ENCODE measurements at places on chromosomes 7 and 10.

DNA sequence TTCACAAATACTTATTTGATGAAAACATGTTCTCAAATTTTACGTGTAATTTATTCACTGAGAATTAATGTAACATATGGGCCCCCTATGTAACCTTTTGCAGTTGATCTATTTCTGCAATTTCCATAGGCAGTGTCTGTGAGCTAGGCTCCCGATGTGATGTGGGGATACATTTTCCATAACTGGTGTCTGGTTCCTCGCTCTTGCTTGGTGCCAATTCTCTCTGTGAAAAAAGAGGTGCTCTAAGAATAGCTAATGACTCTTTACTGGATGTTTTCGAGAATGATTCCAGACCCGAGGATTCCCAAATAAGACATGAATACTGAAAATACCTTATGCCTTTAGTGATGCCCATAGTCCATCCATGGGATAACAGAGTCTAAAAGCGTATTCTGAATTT, 286.7 kb upstream of the FZD8 start:
- no peak for DNase-seq

GRCh38 chr10:73940634-73941221, 29.8 kb downstream of the PLAU start:
- DNase-seq: peak; percentile 77

DNA sequence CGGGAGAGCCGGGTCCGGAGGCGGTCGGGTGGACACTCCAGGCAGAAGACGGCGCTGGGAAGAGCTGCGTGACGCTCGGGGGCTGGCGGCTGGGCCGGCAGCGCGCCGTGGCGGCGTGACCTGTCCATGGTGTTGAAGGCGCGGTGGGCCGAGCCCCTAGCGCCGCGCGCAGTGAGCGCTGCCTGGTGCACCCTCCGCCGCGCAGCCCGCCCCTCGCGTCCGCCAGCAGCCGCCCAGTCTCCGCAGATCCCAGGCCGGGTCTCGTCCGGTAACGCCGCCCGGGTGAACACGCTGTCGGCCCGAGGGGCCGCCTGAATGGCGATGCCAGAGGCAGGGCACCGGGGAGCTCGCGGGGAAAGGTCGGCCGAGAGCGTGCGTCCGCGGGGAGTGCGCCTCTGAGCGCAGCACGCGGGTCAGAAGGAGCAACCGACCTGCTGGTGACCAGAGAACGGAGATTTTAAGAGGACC, 657 bp upstream of the TMEM178B start:
- DNase-seq: no peak

GRCh38 chr7:100021297-100021696, 5.9 kb downstream of the ZKSCAN1 start:
- DNase-seq: no peak

DNA sequence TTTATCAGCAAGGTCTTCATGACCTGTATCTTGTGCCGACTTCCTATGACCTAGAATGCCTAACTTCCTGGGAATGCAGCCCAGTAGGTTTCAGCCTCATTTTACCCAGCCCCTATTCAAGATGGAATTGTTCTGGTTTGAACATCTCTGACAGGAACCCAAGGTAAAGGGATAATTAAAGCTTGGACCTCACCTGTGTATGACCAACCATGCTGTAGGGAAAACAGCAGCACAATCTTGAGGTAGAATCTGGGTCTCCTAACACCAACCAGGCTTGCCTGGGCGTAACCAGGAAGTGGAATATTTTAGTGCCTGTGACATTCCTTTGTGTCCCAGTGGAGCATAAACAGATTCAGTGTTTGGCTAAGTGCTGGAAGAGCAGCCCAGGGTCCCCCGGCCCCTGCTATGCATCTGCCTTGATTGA, 94.1 kb downstream of the PFKFB3 start:
- DNase-seq: no peak

DNA sequence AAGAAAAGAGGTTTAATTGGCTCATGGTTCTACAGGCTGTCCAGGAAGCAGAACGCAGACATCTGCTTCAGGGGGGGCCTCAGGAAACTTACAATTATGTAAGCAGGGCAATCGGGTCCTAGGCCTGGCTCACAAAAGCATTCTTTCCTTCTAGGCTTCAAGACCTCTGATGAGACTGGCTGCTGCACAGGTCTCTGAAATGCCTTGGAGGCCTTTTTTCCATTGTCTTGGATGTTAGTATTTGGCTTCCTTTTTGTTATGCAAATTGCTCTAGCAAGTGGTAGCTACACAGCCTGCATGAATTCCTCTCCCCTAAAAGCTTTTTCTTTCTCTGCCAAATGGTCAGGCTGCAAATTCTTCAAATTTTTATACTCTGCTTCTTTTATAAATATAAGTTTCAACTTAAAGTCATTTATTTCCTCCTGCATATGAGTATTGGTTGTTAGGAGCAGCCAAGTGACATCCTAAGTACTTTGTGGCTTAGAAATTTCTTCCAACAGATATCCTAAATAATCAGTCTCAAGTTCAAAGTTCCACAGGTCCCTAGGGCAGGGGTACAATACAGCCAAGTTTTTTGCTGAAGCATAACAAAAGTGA, 83.1 kb upstream of the SEMA3A start:
- DNase-seq: no peak

DNA sequence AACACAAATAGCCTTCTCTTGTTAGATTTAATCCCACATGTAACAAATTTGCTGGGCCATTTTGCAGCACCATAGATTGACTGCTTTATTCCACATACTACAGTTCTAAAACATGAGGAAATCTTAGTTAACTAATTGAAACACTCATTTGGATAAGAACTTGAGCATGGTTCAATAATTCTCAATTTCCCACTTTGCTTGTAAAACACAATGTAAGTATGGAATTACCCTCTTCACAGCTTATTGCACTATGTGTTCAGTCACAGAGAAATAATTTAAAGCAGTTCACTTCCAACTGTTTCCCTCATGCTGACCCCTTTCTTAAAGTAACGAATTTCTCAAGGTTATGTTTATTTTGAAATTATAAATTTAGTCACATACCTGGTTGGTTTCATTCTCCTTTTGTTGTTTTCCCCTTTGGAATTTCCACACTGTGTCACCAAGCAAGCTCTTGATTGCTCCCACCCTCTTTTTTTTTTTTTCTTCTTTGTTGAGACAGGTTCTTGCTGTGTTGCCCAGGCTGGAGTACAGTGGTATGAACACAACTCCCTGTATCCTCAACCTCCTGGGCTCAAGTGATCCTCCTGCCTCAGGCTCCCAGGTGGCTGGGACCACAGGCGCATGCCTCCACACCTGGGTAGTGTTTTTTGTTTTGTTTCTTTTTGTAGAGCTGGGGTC, 425.4 kb downstream of the EXOC4 start:
- no peak for DNase-seq

DNA sequence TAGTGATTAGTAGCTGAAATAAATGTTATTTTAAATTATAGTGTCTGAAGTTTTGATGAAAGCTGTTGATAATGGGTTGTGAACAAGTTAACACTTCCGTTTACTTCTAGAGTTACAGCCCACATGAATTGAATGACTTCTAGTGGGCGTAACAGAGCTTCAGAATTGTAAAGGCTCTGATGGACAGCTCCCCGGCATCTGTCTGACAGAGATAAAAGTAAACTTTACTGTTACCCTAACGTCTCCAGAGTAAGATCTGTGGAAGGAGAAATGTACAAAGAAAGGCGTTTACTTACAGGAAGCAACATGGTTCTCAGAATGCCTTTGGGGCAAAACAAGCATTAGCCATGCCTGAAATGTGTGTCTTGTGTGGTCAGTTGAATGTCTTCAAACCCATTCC, 124.4 kb downstream of the ADARB2 start:
- no peak for DNase-seq

DNA sequence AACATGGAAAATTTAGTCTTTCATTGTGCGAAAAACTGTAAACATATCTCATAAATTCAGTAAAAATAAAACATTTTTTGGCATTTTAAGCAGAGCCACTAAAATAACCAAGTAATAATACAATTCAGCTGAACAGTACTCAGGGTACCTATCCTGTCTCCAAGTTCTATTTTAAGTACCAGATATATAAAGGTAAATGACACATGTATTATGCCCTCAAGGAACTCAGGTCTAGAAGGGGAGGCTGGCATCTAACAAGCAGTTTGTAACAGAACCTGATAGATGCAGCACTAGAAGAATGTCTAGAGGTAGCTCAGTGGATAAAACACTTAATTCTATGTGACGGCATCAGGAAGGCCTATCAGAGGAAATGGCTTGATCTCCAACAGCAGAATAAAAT, 112.2 kb downstream of the CRPPA start:
- DNase-seq: no peak

DNA sequence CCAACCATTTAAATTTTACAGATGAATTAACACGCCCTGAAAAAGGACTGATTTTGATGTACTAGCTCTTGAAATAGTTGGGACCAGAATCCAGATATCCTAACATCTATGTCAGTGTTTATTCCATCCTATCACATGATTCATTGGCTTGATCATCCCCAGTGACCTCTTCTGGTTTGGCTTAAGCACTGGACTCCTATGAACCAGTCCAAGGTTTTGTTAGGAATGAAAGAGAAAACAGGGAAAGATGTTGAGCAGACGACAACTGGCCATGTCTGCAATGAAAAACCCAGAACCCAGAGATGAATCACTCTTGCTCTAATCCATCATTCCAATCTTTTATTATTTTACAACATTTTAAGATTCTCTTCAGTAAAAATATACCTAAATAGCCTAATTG, 1080.9 kb downstream of the SORCS1 start:
- DNase-seq: no peak

- DNase-seq: no peak
Observed at GRCh38 chr10:6064119-6064518, 2.0 kb upstream of the IL2RA start.

DNA sequence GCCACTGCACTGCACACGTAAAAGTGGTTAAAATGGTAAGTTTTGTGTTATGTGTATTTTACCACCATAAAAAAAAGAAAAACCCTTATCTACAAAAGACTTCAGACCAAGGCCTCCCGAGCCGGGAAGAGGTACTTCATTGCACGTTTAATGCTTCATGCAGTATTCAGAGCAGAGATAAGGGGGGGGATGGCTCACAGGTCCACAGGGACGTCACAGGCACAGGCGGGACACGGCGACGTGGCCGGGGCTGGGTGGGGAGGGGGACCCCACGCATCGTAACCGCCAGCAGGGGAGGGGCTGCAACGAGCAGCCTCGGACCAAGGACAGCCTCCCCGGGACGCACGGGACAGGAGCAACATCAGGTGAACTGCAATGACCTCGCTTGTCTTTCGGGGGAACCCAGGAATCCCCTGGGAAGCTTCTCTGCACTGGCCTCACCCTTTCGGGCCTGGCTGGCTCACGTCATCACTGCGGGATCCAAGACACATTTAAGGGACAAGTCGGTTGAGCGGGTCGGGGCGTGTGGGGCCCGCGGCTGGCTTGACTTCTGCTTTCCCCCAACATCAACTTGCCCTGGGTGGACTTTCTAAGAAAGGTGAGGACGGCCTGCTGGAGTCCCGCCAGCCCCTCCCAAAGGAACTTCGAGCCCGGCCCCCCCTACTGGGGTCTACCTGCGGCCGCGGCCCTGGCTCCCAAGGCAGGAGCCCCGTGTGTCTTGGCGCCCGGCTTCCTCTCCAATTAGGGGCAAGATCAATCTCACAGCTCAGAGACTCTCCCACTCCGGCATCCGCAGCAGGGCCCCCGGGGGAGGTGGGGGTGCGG, 29.6 kb upstream of the PDGFA start:
- no peak for DNase-seq

- DNase-seq: no peak
Observed at GRCh38 chr10:99769706-99770105, 12.7 kb upstream of the ABCC2 start.

DNA sequence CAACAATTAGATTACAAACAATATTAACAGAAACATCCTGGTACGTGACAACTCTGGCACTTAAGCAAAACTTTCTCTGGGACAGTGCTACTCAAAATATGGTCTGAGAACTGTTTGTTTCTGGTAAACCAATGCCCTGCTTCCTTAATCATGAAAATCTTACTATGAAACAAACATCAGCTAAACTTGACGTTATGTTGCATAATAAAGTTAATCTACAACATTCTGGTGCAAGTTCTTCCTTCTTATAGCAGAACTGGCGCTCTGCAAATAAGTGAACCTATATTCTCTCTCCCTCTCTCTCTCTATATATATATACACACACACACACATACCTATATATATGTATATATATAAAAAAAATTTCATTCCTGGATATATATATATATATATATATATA, 7.8 kb downstream of the C7orf33 start:
- no peak for DNase-seq

- no peak for DNase-seq
Observed at GRCh38 chr10:11525503-11525902, 85.9 kb downstream of the USP6NL start.

DNA sequence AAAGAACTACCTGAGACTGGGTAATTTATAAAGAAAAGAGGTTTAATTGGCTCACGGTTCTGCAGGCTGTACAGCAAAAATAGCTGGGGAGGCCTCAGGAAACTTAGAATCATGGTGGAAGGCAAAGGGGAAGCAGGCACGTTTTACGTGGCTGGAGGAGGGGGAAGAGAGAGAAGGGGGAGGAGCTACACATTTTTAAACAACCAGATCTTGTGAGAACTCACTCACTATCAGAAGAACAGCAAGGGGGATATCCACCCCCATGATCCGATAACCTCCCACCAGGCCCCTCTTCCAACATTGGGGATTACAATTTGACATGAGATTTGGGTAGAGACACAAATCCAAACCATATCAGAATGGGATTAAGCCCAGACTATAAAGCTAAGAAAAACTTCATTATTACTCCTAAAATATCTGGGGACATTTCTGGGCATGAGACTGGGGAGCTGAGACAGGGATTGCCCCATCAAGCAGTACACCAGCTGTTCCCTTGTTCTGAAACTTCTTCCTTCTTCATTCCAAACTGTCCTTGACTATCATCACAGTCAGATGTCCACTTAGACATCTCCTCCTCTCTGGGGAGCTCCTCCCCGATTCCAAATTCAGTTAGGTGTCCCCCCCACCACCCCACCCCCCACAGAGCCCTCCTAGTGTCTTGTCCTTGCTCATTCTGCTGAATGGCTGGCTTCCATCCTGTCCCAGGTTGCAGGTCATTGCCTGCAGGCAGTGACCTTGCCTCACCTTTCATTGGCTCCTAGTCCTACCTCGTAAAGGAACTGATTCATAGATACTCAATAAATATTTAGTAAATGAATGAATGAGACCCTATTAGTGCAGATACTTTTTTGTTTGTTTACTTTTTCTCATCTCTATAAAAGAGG, 132.6 kb downstream of the EVX1 start:
- DNase-seq: no peak

DNA sequence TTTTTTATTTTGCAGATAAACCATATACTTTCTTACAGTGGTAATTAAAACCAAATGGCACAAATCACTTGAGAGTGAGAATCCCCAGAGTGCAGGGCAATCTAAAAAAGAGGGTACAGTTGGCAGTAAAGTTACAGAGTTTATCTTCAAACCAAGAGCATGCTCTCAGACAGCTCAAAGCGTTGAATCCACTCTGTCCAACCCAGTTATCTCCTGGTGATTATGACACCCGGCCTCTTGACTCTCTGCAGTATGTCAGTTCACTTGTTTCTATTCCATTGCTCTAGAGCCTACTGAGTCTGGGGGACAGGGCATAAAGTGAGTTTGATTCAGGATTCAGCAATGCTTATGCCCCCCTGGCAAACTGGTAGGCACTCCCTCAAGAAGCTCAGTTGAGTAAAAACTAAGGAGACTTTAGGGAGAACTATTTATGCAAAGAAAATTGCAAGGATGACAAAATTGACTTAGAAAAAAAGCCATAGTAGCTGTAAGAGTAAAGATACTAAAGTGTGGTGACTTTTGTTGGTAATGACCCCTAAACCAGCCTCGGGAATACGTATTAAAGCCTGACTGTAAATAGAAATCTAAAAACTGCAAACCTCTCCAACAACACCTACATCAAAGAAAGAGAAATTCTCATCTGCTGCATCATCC, 55.5 kb downstream of the COL1A2 start:
- DNase-seq: no peak

All from stimulated activated CD8-positive, alpha-beta memory T cell treated with anti-CD3 and anti-CD28 coated beads, Interleukin-4, amount 100 ng/mL, for 1 hour (primary cell).